KG1 (cell line): ENCODE measurements at places on chromosomes 3 and 15.

- no peak for DNase-seq
Measured at GRCh38 chr3:12796171-12797123, at the start of gene CAND2. TSS of gene CAND2 (plus strand) at chr3:12796680. CDS start at chr3:12796721, 41 bp downstream.

DNA sequence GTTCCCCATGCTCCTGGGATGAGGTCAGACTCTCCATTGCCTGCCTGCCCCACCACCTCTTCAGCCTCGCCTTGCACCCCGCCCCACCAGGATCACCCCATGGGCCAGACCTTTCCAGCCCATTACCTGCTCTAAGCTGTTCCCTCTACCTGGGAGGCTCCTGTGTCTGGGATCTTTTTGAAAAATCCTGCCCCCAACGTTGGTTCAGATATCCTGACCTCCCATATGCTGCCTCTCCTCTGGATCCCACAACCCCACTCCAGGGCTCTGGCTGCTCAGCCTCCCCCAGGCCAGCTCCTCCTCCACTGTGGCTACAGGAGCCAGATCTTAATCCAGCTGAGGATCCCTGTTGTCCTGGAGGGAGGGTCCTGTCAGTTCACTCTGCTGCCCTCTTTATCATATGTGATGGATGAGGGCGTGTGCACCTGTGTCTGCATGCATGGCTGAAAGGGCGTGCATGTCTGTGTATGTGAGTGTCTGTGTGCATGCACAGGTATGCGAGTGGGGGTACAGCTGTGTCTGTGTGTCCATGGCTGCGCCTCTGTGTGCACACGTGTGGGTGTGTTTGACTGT, 21.7 kb upstream of the ALAS1 start:
- DNase-seq, result no peak

GRCh38 chr15:52078876-52079700, 33.5 kb downstream of the BCL2L10 start:
- DNase-seq, result peak; percentile 63

GRCh38 chr3:192054881-192055280, 593.9 kb downstream of the PYDC2 start:
- DNase-seq, result no peak

- no peak for DNase-seq
Measured at GRCh38 chr3:98008855-98009254, 26.3 kb downstream of the GABRR3 start.

- DNase-seq, result no peak
Measured at GRCh38 chr3:192212335-192212734, 515.0 kb downstream of the FGF12 start.

DNA sequence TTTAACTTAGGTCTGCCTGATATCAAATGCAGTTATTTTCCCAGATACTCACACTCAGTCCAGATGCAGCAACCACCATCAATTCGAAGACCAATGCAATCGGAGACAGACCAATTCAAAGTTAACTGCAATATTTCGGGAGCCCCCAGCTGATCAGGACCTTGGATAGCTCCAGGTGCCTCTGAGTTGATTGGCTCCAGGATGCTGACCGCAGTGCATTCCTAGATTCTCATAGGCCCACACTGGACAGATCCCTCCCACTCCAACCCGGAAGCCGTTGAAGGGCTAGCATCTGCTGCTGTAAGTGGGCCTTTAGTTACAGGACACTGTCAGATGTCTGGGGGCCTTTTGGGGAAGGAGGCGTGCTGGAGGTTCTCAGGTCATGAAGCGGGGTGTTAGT, 89.5 kb upstream of the ATP2B2 start:
- peak; percentile 4 for DNase-seq

- no peak for DNase-seq
Measured at GRCh38 chr3:66633402-66634381, 132.9 kb upstream of the LRIG1 start.

DNA sequence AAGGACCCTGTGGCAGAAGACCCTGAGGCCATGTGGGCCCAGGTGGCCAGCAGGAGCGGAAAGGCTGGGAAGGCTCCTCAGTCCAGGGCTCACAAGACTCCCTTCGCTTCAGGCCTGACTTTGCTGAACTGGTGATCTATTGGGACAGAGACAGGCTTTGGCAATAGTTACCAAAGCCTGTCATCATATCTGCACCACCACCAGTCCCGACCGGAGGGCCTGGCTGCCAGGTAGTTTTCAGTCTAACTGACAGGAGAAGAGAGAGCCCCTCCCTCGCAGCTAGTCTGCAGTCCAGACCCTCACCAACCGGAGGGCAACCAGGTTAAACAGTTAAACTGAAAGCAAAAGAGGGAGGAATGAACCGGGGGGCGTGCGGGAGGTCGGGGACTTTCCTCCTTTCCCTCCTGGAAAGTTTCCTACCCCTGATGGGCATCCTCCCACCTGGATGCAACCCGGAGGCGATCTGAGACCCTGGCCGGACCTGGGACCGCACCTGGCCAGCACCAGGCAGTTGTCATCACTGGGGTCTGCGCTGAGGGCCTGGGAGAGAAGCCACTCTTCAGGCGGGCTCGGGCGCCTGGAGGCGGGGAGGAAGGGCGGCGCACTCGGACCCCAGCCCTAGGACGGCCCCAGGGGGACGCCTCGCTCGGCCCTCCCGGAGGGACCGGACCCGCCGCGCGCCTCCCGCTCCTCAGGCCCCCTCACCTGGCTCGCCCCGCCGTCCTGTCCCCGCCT, 435 bp downstream of the RAB27A start:
- no peak for DNase-seq

DNA sequence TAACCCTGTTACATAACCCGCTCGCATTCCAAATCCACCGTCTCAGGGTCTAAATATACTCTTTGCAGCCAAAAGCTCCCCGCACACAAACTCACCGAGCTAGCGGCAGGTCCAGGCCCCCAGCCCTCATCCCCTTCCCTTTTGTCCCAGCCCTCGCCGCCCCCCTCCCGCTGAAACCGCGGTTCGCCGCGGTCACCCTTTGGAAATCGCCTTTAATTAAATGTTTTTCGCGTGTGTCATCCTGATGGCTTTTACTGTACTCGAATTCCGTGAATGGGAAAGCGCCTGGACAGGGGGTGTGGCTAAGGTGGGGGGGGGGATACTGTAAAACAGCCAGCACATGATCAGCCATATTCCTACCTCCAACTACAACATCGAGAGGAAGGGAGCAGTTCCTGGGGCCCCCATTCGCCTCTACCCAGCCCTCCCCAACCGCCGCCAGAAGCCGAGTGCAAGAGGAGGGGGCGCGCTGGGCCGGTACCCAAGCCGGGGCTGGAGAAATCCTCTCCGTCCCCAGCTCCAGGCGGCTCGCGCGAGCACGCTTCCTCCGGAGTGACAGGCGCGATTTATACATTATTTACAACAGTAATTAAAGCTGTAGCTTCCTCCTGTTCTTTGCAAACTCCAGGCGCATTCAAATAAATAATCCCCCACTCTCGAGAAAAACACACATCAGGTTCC, 1.7 kb downstream of the RORA start:
- DNase-seq, result no peak

DNA sequence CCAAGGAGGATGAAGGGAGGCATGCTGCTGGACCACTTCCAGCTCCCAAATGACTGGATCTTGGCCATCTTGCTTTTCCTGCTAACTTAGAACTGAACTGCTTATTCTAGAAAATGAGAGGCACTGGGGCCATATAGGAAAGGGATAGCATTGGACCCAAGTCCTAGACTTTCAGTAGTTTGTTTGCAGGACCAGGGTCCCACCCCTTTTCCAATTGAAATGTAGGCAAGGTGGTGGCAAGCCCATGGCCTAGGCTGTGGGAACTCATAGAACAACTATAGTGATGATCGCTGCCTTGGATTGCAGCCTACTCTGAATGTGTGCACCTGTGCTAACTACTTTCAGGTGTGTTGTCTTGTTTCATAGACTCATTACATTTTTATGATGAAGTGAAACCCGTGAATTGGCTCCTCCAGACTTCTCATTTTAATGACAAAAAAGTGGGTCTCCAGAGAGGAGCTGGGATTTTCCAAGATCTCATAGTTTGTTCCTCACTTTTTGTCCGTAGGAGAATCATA, 50.3 kb downstream of the TGFBR2 start:
- DNase-seq, result no peak

GRCh38 chr15:29054171-29055045, 168.6 kb downstream of the APBA2 start:
- DNase-seq, result no peak

DNA sequence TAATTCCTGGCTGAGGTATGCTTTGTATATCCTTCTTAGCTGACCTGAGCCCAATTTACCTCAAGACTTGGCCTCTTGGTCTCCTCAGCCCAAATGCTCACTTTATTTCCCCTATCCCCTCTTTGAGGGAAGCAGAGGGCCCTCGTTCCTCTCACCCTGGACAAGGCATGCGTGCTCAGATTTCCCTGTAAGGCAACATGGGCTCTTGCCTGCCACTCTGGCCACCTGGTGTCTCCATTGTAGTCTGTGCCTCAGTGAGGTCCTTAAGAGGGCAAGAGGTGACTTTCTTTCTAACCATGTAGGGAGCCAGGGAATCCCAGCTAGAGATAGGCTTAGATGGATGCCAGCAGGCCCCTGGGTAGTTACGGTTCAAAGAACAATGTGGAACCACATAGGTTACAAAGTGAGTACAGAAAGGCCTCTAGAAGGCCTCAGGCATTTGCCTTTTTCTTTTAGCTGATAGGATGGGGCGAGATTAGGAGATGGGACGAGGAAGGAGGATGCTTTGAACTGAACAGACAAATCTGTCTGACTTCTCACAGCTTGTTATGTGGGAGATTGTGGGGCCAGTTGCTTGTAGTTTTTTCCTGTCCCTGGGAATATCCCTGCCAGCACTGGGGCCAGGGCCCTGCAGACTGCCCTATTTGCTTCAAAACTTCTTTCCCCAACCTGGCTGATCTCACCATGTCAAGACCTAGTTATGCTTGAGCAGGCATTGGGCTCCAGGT, 1.1 kb upstream of the INTS14 start:
- no peak for DNase-seq

DNA sequence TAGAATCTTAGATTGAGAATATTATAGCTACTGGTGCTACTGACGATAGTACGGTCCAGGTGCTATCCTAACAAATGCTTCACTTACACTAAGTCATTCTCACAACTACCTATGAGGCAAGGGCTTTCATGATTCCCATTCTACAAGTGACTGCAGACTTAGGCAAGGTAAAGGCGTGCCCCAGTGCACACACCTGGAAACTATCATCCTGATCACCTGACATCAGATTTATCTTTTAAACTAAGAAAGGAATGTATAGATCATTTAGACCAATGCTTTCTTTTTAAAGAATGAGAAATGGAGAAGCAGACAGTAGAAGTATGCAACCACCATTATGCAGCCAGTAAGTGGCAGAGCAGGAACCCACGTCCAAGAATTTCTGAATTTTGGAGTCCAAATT, 59.2 kb upstream of the LRRN1 start:
- DNase-seq, result no peak

GRCh38 chr3:55893045-55893664, 406.0 kb upstream of the WNT5A start:
- no peak for DNase-seq

GRCh38 chr3:11602886-11603527, 40.7 kb downstream of the VGLL4 start:
- no peak for DNase-seq

- DNase-seq, result no peak
Measured at GRCh38 chr3:120454076-120454689, 3.4 kb upstream of the FSTL1 start.

DNA sequence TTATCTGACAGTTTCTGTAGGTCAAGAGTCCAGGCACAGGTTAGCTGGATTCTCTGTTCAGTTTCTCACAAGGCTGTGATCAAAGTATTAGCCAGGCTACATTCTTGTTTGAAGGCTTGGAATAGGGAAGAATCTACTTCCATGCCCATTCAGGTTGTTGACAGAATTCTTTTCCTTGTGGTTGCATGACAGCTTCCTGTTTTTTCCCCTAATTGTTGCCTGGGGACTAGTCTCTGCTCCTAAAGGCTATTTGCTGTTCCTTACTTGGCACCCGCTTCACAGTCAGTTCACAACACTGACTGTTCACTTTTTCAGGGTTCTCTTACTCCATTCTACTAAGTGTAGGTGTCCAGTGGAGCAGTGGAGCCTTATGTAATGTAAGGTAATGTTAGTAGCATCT, 115.4 kb upstream of the GBE1 start:
- no peak for DNase-seq

DNA sequence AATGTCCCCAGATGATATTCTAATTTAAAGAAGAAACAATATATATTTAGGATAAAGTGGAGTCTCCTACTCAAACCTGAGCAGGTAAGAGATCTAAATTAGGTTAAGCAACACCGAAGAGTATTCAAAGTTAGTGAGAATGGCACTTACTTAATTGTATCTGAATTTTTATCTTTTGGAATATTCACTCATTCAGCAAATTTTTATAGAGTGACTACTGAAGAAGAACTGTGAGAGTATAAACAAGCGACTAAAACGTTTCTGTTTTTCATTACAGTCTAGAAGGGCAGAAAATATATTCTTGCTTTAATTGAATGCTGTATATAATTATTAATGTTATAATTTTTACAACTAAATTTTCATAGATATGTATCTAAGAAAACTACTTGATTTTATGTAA, 567.7 kb upstream of the TBL1XR1 start:
- DNase-seq, result no peak

DNA sequence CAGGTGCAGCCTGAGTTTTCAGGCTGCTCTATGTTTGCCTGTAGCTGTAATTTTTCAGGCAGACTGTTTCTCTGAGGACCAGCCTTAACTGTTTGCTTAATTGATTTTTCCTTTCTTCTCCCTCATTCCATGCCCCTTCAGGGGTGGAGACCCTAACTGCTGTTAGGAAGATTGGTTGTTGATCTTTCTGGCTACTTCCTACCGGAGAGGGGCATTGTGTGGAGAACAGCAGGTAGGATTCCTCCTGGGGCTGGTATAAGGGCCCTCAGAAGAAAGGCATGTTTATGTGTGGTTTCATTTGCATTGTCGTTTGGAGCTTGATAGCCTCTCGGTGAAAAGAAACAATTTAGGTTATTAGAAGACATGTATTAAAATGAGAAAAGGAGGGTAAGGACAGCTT, 56.9 kb upstream of the GOLGA6L2 start:
- no peak for DNase-seq

DNA sequence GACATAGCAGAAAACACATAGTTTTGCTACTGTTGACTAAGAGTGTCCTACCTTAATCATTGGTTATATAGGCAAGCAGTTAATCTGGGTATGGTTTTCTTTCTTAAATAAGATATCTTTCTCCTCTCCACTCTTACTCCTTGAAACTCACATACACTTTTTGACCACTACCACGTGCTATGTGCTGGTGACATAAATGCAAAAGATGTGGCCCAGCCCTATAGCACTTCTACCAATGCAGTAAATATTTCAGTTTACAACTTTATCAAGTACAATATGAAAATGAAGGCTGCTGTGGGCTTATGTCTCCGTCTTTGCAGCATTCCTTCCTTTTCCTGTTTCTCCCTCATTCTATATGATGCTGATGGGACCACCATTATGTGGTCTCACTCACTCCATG, 410.2 kb upstream of the CFAP20DC start:
- no peak for DNase-seq

- no peak for DNase-seq
Measured at GRCh38 chr3:99393961-99394360, 244.4 kb upstream of the COL8A1 start.

GRCh38 chr3:87359826-87360225, 83.4 kb upstream of the POU1F1 start:
- no peak for DNase-seq

GRCh38 chr3:42612928-42613327, 12.4 kb downstream of the NKTR start:
- DNase-seq, result no peak

GRCh38 chr15:52259503-52259902, 36.1 kb downstream of the MYO5C start:
- no peak for DNase-seq

- DNase-seq, result no peak
Measured at GRCh38 chr3:144364737-144365136, 393.1 kb downstream of the DIPK2A start.

- peak; percentile 52 for DNase-seq
Measured at GRCh38 chr3:32901005-32901932, 50.2 kb upstream of the CCR4 start.
